ENCODE measurements at places on chromosomes 6 and 20.

DNA sequence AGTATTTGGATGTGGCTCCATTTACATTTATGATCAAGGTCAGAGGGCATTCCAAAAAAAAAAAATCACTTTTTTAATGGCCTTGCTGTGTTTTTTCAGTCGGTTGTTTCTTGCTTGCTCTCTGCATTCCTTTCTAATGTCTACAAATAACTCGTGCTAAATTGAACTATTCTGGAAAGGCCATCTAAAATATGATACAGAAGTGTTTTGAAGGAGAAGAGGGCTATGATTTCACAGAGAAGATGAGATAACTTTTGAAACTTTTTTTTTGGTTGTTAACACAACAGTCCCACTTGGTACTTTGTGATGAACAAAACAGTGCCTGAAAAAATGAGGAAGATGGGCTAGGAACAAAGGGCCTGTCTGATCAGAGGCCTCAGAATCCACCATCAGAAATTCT is 156.1 kb upstream of the SMLR1 start:
- no peak for DNase-seq

DNA sequence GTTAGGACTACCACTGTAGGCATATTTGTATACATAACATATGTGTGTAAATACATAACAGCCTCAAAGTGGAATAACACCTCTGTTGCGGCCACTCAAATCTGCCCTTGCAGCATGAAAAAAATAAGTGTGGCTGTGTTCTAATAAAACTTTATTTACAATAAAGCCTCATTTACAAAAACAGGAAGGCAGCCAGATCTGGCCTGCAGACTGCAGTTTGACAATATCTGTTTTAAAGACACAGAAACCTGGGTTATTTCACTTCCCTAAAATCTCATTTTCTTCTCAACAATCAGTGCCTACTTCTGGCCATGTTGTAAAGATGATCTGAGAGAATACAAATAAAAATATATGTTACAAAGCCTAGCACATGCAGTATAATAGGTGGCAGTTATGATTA is 53.9 kb upstream of the SCML4 start:
- DNase-seq: no peak

GRCh38 chr6:108872141-108872557 is 23.9 kb downstream of the ARMC2 start:
- peak; percentile 67 for DNase-seq

DNA sequence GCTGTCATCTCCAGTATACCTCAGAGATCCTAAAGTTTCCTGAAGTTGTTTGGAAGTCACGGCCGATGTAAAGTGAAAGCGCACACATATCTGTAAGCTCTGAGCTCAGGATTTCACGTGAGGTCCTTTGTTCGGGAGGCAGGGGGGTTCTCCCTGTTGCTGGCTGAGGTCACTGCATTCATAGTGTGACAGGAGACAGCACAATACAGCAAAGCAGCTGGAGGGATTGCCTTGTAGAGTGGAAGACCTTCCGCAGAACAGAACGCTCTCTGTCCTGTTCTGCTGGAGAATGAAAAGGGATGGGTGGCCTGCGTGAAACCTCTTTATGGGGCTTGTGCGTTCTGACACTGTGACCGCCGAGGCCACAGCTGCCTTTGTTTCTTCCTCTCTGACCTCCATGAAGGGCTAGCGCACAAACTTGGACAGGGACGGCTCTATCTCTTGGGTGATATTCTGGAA is 13.4 kb upstream of the SERPINB1 start:
- no peak for DNase-seq

DNA sequence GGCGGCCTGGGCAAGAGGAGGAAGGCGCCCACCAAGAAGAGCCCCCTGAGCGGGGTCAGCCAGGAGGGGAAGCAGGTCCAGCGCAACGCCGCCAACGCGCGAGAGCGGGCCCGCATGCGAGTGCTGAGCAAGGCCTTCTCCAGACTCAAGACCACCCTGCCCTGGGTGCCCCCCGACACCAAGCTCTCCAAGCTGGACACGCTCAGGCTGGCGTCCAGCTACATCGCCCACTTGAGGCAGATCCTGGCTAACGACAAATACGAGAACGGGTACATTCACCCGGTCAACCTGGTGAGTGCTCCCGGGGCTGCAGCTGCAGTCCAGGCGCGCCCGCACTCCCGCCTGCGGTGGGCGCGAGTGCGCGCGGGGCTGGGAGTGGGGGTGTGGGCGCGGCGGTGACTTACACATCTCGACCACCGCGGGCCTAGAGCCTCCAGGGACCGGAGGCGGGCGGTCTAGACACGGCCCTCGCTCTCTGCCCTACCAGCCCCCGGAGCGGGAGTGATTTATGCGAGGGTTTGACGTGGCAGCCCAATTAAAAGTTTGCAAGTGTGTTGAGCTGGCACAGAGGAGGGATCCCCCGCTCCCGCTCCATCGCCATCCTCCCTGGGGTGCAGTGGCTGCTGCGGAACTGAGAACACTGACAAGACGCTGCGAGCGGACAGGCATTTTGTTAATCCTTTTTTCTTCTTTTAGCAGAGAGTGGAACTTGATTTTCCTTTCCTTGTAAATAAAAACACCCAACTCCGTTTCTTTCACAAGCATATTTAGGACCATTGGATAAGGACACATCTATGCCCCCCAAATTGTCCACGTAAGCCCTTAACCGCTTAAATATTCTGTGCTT is 867 bp downstream of the TCF21 start:
- no peak for DNase-seq

DNA sequence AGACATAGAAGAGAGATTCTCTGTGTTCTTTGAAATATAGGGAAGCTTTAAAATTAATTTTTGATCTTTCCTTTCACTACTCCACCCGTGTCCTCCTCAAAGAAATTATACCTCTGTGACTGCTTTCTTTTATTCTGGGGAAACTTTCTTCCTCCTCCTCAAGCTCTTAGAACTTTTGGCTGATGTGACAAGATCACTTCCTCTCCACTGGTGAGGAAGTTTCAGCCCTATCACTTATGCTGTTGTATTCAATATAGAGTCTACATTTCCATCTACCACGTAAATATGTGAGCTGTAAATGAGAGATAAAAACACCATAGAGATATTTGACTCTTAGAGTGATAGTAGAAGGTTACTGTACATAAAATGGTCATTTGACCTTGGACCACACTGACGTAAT is 141.9 kb upstream of the SASH1 start:
- no peak for DNase-seq

DNA sequence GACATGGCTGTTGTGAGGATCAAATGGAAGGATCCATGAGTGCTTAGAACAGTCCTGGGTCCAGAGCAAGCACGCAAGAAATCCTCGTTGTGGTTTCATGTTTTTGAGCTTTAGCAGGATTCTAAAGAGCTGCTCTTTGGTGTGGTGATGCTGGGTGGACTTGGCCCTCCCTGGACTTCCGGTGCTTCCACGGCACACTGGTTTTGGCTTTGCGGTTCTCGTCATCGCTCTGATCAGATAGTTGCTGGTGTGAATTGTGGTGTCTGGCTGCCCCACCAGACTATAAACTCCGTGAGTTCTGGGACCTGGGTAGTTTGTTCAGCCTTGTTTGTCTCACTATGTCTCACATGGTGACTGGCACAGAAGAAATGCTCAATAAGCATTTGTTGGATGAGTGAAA is 3.3 kb downstream of the HNF4A start:
- DNase-seq: no peak

DNA sequence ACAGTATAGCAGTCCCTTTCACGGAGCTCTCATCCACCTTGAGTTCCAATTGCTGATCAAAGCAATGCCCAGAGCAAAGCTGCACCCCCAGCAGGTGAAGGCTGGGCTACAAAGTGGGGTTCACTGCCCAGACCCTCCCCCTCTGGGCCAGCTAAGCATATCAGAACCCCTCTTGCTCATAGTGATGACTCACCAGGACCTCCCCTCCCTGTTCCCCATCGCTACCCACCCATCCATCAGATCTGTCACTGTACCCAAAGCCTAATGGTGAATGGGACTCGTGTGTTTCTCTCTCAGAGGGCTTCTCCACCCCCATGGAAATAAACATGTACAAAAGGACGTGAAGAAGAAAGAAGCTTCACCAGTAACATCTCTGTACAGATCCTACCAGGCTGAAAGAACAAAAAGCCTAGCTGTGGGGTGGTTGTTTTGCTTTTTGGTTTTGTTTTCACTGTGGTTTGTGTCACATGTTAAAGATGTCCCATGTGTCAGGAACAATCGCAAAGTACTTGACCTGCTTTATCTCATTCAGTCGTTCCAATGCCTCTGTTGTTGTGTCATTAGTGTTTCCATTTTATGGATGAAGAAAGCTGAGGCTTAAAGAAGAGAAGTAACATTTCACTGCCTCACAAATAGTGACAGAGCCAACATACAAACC is 518.5 kb downstream of the CD83 start:
- DNase-seq: no peak

DNA sequence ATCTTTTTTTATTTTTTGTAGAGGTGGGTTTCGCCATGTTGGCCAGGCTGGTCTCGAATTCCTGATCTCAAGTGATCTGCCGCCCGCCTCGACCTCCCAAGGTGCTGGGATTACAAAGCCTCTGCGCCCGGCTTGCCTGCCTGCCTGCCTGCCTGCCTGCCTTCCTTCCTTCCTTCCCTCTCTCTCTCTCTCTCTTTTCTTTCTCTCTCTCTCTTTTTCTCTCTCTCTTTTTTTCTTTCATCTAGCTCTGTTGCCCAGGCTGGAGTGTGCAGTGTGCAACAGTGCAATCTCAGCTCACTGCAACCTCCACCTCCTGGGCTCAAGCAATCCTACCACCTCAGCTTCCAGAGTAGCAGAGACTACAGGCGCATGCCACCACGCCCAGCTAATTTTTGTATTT is 4.6 kb upstream of the ILRUN start:
- no peak for DNase-seq

GRCh38 chr6:128259029-128259724 is 261.2 kb downstream of the PTPRK start:
- no peak for DNase-seq

DNA sequence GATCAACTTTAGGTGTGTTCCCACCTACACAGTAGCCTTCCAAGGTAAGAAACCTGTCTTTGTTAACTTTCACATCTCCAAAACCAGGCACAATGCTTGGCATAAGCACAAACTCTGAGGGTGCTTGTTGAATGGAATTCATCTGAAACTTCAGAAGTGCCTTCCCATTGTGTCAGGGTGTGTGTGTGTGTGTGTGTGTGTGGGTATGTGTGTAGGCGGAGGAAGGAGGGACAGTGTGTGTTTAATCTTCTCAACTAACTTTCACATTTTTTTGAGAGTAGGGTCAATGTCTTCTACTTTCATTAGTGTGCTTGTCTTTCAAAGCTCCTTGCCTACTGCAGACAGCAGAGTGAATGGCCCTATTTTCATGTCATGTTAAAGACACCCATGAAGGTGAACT is 45.6 kb downstream of the PDE7B start:
- DNase-seq: no peak

GRCh38 chr20:42987376-42988114 is 202.2 kb downstream of the PTPRT start:
- no peak for DNase-seq

DNA sequence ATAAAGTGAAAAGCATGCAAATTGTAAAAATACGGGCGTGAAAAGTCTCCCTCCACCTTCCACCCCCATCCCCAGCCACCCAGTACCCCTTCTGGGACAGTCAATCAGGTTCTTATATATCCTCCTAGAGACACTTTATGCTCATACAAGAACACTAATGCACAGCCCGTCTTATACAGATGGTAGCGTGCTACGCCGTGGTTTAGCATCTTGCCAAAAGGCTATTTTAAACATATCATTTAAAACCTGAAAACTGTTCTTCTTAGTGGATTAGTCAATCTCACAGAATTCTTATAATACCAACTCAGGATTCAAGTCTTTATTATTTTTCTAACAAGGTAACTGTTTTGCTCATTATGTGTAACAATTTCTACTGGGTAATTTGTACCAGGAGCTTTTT is 57.2 kb upstream of the MRPS10 start:
- peak; percentile 39 for DNase-seq

DNA sequence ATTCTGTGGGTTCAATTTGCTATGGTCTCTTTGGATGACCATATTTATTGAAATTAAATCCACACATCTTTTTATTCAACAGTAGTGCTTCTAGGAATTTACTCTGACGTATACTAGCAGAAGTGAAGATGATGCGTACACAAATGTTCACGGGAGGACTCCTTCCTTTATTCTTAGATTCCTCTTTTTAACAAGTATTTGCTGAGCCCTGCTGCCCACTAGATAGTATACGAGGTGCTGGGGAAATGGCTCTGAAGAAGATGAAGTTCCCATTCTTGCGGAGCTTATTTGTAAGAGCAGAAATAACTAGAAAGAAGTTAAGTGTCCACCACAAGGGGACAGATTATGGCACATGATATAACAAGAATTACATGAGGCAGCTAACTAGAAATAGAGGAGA is 145.2 kb downstream of the DOK5 start:
- DNase-seq: no peak

- DNase-seq: no peak
Measured at GRCh38 chr20:62475027-62475771, 596 bp downstream of the GATA5 start.

DNA sequence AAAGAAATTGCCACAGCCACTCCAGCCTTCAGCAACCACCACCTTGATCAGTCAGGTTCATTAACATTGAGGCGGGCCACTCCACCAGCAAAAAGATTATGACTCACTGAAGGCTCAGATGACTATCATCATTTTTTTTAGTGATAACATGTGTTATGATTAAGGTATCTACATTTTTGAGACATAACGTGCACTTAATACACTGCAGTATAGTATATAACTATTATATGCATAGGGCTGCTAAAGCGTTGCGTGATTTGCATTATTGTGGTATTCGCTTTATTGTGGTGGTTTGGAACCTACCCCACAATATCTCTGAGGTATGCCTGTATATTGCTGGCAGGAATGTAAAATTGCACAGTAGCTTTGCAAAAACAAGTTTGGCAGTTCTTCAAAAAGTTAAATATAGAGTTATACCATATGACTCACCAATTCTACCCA is 6.8 kb upstream of the RIPK1 start:
- DNase-seq: no peak

GRCh38 chr6:21381331-21381963 is 212.1 kb upstream of the SOX4 start:
- DNase-seq: no peak

GRCh38 chr6:169370666-169371343 is 117.2 kb upstream of the THBS2 start:
- DNase-seq: no peak

GRCh38 chr6:123467392-123467791 is 169.4 kb downstream of the TRDN start:
- no peak for DNase-seq

DNA sequence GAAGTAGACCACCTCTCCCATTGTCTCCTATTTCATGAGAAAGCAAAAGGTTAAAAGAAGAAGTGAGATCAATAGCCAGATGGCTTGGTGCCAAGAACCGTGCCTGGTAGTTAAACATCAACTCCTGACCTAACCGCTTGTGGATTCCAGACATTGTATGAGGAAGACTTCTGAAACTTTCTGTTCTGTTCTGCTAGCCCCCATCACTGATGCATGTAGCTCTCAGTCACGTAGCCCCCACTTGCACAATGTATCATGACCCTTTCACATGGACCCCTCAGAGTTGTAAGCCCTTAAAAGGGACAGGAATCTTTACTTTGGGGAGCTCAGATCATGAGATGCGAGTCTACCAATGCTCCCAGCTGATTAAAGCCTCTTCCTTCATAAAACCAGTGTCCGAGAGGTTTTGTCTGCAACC is 301.2 kb downstream of the RNGTT start:
- DNase-seq: no peak

GRCh38 chr6:135397172-135397952 is 100.2 kb downstream of the AHI1 start:
- no peak for DNase-seq

GRCh38 chr6:160509610-160510009 is 154.5 kb downstream of the LPA start:
- DNase-seq: no peak
